ENCODE measurements at places on chromosomes 7 and 10.

- DNase-seq, result no peak
These were observed 30.0 kb upstream of the INHBA start for GRCh38 chr7:41732843-41733306.

DNA sequence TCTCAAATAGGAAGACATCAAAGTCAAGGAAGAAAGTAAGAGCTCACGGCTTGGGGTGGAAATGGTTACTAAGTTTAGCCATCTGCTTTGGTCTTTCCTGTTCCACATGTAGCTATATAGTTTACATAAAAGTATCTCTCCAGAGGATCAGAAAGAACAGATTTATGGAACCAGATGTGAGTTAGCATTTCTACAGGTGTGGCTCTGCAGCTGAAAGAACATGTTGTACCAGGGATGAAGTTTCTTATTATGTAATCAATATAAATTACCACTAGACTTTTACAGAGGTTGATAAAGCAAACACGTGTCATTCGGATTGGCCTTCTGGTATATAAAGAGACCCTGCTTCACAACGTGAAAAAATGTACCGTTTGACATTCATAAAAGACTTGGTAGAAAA, 19.9 kb downstream of the CALD1 start:
- peak; percentile 47 for DNase-seq

- DNase-seq, result no peak
These were observed 35.1 kb downstream of the FOXK1 start for GRCh38 chr7:4716946-4717795.

- no peak for DNase-seq
These were observed 8.8 kb downstream of the ZFAND2A start for GRCh38 chr7:1151156-1151555.

GRCh38 chr10:70851597-70852475, 36.1 kb downstream of the SGPL1 start:
- no peak for DNase-seq

DNA sequence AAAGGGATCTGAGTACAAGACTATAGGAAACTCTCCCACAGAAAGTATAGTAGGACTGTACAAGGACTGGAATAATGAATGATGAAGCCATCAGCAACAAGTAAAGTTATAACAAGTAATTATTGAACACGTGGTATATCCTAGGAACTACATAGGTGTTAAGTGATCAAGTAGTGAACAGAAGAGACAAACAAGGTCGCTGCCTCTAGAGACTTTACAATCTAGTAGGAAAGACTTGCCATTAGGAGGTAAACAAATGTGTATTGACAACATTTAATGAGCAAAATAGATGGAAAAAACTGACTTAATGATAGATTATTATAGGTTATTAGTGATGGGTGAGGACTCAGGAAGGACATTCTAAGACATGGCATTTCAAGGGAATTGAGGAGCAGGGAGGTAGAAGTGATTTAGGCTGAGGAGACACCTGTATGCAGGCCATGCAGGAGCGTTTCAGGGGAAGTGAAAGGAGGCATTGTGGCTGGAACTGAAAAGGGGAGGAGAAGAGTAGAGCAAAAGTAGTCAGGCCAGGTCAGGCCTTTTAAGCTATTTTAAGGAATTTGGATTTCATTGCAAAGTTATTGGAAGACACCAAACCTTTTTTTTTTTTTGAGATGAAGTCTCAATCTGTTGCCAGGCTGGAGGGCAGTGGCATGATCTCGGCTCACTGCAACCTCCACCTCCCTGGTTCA, 8.5 kb upstream of the GLCCI1 start:
- DNase-seq, result no peak

DNA sequence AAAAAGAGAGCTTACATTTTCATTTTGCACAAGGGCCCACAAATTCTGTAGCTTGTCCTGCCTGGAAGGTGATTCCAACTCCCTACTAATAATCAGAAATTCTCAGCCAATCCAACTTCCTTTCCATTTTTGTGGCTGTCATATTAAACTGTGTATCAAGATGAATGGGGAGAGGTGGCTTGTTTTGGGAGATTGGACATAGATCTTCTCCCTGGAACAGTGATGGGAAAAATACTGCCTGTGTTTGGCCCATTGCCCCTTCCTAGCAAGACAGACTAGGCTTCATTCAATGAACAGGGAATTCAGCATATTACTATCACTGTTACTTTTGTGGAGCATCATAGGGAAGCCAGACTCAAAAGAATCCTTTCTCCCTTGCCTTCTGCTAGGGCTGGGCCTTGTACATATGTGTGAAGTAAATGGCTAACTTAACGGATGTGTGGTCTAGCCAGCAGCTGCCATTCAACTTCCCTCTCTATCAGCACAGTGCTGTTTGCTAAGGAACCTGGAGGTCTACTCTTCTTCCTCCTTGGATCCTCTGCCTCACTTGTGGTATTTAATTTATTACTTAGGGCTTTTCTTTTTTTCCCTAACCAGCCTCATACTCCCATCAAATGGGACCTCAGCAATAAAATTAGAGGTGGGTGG, 326.0 kb downstream of the BICC1 start:
- DNase-seq, result no peak

- DNase-seq, result no peak
These were observed 27.0 kb downstream of the GTF2I start for GRCh38 chr7:74684473-74684872.

- DNase-seq, result peak; percentile 64
These were observed 31.6 kb upstream of the FOXK1 start for GRCh38 chr7:4650433-4651047.

GRCh38 chr7:1204460-1205140, 28.1 kb upstream of the UNCX start:
- DNase-seq, result no peak

DNA sequence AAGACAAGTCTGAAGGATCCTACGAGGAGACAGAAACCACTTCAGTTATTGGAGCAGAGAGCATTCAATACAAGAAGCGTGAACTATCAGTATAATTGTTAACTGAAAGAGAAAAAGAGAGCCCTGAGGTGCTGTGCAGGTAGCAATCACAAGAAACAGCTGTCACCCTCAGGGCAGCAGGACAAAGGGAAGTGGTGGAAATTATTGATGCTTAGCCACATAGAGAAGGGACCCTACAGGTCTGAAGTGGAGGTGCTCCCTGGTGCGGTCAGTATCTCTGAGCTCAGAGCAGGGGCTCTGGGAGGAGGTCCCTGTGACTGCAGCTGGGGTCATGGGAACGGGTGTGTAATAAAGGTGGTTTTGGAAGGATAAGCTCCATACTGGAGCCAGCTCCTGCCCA, 97.8 kb upstream of the KLF6 start:
- no peak for DNase-seq

GRCh38 chr10:27388761-27389399, 115.2 kb upstream of the RAB18 start:
- peak; percentile 17 for DNase-seq

DNA sequence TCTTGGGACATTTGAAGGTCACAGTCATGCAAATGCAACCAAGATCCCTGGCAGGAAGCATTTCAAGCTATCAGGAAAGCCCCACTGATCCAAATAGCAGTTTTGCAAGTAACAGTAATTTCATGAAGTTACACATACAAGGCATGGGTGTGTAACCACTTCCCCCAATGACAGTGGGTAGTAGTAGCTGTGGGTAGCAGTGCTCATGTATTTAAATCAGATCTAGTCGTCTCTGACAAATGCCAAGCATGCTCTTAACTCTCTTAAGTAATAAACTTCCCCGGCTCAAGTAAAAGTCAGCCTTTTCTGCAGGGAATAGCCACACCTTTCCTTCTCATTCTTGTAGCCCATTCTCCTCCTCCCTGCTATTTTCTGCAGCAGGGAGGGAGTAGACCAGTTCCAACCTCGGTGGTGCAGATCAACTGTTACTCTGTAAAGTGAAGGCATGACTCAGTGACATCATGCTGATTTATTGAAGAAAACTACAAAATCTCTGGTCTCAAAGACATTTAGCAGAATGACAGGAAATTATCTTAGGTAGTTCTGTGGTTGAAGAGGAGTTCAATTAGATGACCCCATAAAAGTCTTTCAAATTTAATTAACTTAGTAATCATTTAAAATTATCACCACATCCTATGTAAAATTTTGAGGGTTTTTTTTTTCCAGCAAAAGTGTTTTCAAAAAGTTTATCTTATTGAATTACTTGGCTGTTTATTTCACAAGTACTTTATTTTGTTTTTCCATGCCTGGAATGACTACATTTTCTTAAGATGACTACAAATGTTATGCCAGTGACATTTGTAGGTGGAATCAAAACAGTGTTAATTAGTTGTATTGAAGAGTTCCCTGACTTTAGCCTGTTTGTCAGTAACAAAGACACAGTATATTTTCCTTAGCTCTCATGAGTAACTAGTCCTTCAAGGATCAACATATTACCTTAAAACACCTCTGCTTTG, 568.3 kb downstream of the INHBA start:
- DNase-seq, result peak; percentile 43

Measured in choroid plexus epithelial cell (primary cell).